ENCODE measurements at places on chromosomes 6 and 20. TPM values are rescaled to one million over a fixed set of nuclear protein-coding genes. Genes with fewer than 3 reads are reported as not detected.

DNA sequence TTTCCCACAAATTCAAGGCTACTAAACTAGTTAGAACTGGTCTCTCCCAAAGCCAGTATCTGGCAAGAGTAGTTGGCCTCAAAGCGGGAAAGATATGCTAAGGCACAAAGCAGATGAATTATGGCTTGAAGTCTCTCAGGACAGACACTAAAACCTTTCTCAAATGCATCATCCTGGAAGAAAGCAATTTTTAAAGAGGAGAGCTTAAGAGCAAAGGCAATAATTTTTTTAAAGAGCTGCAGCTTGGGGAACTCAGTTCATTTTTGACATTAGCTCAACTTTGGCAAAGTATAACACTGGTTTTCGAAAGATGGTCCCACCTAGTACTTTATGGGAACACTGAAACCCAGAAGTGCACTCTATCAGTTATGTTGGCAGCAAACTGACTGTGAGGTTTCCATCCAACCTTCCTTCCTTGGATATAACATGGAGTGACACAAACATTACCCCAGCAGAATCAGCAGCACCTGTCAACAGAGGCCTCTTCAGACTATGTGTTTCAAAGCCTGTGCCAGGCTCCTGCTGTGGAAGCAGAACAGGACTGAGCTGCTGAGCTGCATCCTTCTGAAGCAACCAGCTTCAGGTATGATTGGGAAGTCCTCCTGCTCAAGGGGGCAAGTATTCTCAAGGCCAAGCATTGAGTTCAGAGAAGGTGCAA is 852.3 kb upstream of the HS3ST5 start:
- no peaks in the 10 kb centered on the region for H3K36me3 ChIP-seq
- H3K4me3 ChIP-seq, result no peak overlapping the region
- no peaks in the 10 kb centered on the region for H3K27me3 ChIP-seq
- no peaks in the 10 kb centered on the region for H3K4me1 ChIP-seq

ZNF334 gene
- 1.8 TPM for total RNA-seq

GRCh38 chr6:95364016-95364604 is 213.2 kb upstream of the MANEA start:
- peak; percentile 1 for DNase-seq
- no peaks in the 10 kb centered on the region for H3K36me3 ChIP-seq
- H3K4me1 ChIP-seq, result no peaks in the 10 kb centered on the region
- H3K27me3 ChIP-seq, result no peaks in the 10 kb centered on the region
- H3K4me3 ChIP-seq, result no peak overlapping the region
- H3K27ac ChIP-seq, result no peak overlapping the region

DNA sequence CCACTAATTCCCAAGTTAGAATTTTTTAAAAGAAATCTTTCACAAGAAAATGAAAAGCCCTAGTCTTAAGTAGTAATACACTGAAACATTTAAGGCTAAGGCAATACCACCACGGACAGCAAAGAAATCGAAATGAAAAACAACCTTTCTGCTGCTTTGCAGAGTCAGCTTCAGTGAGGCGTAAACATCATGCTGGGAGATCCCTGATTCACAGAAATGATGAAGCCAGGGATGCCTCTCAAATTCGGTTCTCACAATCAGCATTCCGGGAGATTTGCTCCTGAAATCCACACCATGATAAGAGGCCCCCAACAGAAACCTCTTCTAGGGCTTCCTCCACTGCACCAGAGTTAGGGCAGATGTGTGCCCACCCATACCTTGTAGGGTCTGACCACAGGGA is 18.6 kb downstream of the RRBP1 start:
- peaks cover 84% of the 10 kb centered on the region for H3K4me1 ChIP-seq
- peaks cover 50% of the 10 kb centered on the region for H3K36me3 ChIP-seq
- H3K27me3 ChIP-seq, result peaks cover 5% of the 10 kb centered on the region
- no peak overlapping the region for H3K4me3 ChIP-seq
- no peak for DNase-seq
- peak overlapping the region; percentile 21 for H3K27ac ChIP-seq

GRCh38 chr20:22402550-22402949 is 181.8 kb downstream of the FOXA2 start:
- H3K27me3 ChIP-seq, result peaks cover 3% of the 10 kb centered on the region
- no peak overlapping the region for H3K4me3 ChIP-seq
- H3K36me3 ChIP-seq, result no peaks in the 10 kb centered on the region
- no peaks in the 10 kb centered on the region for H3K4me1 ChIP-seq
- H3K27ac ChIP-seq, result no peak overlapping the region
- no peak for DNase-seq

DNA sequence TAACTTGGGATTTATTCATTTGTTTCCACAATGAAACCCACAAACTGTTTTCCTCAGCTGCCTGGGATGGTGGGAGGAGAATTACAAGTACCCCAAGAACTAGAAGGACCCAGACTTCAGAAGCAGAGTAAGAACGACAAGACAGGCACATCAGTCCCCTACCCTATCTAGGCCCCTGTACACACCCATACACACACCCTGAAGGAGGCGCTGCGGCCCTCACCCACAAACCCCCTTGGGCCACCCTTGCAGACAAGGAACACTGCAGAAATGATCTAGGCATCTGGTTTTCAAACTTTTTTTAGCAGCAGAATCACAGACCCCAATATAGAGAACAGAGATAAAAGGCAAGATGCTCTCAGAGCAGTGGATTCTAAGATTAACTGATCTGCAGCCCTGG is 55.0 kb downstream of the TRERF1 start:
- H3K4me1 ChIP-seq, result peaks cover 30% of the 10 kb centered on the region
- peaks cover 2% of the 10 kb centered on the region for H3K27me3 ChIP-seq
- no peak overlapping the region for H3K27ac ChIP-seq
- no peak overlapping the region for H3K4me3 ChIP-seq
- H3K36me3 ChIP-seq, result peaks cover 11% of the 10 kb centered on the region

DNA sequence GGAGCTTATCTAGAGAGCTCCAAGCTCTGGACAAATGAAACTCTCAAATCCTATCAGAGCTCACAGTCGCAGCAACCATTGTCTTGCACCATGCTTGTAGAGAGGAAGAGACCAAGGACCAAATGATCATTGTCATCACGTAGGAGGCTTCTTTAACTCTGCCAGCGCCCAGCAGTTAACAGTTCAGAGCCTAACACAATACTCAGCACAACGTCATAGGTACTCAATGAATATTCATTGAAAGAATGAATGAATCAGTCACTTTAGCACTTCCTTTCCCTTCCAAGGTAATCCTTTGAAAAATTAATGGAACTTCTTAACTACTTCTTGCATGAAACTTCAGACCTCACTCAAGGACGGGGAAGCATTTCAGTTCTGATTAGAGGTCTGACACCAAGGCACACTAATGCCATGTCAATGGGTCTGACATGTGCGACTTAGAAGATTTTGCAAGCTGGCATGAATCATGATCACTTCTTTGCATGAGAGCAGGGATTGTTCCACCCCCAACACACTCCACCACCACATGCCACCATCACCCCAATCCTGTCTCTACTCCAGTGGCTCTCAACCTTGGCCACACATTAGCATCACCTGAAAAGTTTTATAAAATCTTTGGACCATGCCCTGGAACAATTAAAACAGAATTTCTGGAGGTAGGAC is 45.1 kb downstream of the KHDC1L start:
- DNase-seq, result peak; percentile 37
- H3K27me3 ChIP-seq, result no peaks in the 10 kb centered on the region
- no peaks in the 10 kb centered on the region for H3K36me3 ChIP-seq
- H3K4me3 ChIP-seq, result peak overlapping the region; percentile 88
- peaks cover 27% of the 10 kb centered on the region for H3K4me1 ChIP-seq
- H3K27ac ChIP-seq, result peak overlapping the region; percentile 82

- H3K27ac ChIP-seq, result no peak overlapping the region
- no peaks in the 10 kb centered on the region for H3K27me3 ChIP-seq
- DNase-seq, result no peak
- no peak overlapping the region for H3K4me3 ChIP-seq
These were observed 46.8 kb downstream of the THEMIS start for GRCh38 chr6:127854009-127854408.

GRCh38 chr20:63177785-63178445 is 38.0 kb downstream of the YTHDF1 start:
- peaks cover 18% of the 10 kb centered on the region for H3K27me3 ChIP-seq
- DNase-seq, result no peak
- no peak overlapping the region for H3K27ac ChIP-seq
- no peaks in the 10 kb centered on the region for H3K36me3 ChIP-seq

SPEF1 gene
- 0.41 TPM for total RNA-seq

PKIB gene
- not detected for total RNA-seq

GRCh38 chr6:71349395-71349794 is 60.8 kb downstream of the OGFRL1 start:
- peaks cover 48% of the 10 kb centered on the region for H3K4me1 ChIP-seq
- H3K27ac ChIP-seq, result no peak overlapping the region
- peaks cover 5% of the 10 kb centered on the region for H3K36me3 ChIP-seq
- H3K4me3 ChIP-seq, result no peak overlapping the region
- no peaks in the 10 kb centered on the region for H3K27me3 ChIP-seq
- DNase-seq, result peak; percentile 39

GRCh38 chr6:145277358-145278086 is 457.8 kb downstream of the EPM2A start:
- H3K36me3 ChIP-seq, result no peaks in the 10 kb centered on the region
- DNase-seq, result no peak
- H3K4me1 ChIP-seq, result peaks cover 17% of the 10 kb centered on the region
- no peaks in the 10 kb centered on the region for H3K27me3 ChIP-seq
- no peak overlapping the region for H3K27ac ChIP-seq

BANF2 gene
- total RNA-seq, result not detected

DNA sequence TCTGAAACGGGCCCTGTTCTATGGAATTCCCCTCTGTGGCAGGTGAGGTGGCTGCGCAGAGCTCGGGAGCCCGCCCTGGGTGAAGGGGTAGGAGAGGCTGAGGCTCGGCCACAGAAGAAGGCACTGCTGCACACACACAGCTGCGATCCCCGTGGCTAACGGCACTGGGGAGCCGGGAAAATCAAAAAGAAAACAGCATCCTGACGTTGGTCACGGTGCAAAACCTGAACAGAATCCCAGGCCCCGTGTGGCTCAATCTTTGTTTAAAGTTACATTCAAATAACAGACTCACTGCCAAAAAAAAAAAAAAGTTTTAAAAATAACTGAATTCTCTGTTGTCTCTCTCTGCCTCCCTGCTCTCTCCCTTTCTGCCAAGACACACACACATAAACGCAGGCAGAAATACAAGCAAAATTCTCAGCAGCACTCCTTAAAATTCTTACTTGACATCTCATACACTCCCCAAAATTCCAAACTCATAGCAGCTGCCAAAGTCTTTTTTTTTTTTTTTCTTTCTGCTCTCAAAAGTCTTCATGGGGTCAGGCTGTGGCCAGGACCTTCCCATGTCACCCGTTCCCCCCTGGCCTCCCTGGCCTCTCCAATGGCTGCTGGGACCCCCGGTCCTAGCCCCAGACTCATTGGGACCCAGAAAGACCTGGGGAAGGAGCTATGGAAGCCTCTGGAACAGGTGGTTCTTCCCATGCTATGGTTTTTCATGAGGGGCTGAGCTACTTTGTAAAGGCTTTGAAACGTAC is 248.8 kb downstream of the TTLL2 start:
- no peaks in the 10 kb centered on the region for H3K4me1 ChIP-seq
- no peak overlapping the region for H3K4me3 ChIP-seq
- no peaks in the 10 kb centered on the region for H3K27me3 ChIP-seq
- H3K36me3 ChIP-seq, result peaks cover 16% of the 10 kb centered on the region
- no peak for DNase-seq

- H3K27me3 ChIP-seq, result peaks cover 14% of the 10 kb centered on the region
- no peaks in the 10 kb centered on the region for H3K36me3 ChIP-seq
- no peak overlapping the region for H3K4me3 ChIP-seq
- H3K27ac ChIP-seq, result no peak overlapping the region
- no peak for DNase-seq
These were observed 166.0 kb upstream of the CDH4 start for GRCh38 chr20:61086031-61086430.

DNA sequence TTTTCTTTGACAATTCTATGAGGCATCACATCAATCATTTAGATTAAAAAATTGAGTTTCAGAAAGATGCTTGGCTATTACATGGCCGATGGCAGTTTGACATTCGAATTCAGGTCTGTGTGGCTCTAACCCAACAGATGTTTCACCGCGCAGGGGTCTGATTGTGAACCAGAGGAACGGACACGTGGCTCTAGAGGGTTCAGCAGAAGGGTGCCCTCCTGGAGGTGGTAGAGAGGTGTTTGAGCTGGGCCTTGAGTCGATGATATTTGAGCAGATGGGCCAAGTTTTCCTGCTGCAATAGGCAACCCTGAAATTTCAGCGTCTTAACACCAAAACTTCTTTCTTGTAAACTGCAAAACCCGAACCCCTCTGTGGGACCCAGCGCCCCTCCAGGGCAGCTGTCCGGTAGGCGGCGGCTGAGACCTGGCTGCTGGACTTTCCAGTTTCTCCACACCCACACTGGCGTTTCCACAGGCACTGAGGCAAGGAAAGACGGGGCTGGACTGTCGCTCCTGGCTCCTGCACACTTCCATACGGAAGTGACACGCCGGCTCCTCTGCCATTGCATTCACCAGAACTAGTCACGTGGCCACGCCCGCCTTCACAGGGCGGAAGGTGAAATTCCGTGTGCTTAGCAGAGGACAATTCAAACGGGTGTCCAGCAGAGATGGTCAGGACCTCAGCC is 11.3 kb upstream of the AFDN start:
- no peaks in the 10 kb centered on the region for H3K4me1 ChIP-seq
- DNase-seq, result no peak
- no peaks in the 10 kb centered on the region for H3K36me3 ChIP-seq
- H3K27me3 ChIP-seq, result peaks cover 9% of the 10 kb centered on the region
- no peak overlapping the region for H3K4me3 ChIP-seq

DNA sequence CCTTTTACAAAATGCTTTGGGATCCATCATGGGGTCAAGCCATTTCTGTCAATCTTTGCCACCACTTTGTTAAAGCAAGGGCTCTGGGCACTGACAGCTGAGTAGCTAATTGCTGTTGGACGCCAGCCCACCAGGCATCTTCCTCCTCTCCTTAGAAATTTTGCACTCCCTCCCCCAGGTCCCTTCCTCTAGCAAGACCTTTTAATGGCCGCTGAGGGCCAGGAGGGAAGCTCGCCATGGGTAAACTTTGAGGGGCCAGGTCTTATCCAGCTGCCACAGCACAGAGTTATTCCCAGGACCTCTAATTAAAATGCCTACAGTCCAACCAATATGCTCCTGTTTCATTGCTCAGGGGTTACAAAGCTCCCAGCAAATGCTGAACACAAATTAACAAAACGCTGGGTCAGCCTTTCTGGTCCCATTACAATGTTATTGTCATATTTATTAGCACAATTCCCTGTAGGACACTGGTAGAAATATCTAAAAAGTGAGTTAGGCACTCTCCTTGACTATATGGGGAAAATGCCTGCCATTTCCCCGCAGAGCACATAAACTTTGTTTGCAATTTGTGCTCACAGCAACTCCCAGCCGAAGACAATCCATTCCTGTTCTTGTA is 16.8 kb downstream of the SCML4 start:
- DNase-seq, result no peak
- H3K27ac ChIP-seq, result no peak overlapping the region
- no peaks in the 10 kb centered on the region for H3K36me3 ChIP-seq

DNA sequence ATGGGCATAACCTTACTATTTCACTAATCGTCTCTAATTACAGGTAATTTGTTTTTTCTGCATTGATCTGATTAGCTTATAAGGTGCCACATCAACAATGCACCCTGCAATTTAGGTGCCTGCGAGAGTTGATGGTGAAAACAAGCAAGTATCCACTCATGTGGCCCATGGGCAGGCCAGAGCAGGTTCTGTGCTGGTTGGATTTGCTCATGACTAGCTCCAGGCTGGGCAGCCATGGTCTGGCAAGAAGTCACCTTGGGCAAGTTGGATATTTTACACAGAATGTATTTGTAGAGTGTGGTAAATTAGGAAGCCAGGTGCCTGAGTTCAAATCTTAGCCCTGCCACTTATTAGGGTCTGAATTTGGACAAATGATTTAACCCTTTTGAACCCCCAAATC is 25.3 kb downstream of the RAB44 start:
- DNase-seq, result no peak
- H3K4me1 ChIP-seq, result peaks cover 24% of the 10 kb centered on the region
- peaks cover 3% of the 10 kb centered on the region for H3K27me3 ChIP-seq
- no peak overlapping the region for H3K4me3 ChIP-seq

GRCh38 chr20:2485661-2486060 is 15.1 kb upstream of the SNRPB start:
- peaks cover 51% of the 10 kb centered on the region for H3K36me3 ChIP-seq
- no peak overlapping the region for H3K4me3 ChIP-seq
- peak overlapping the region; percentile 1 for H3K27ac ChIP-seq

IP6K3 gene
- 0.29 TPM for total RNA-seq
